Fibroblast of lung (primary cell): ENCODE measurements at places on chromosomes 3 and 15.

DNA sequence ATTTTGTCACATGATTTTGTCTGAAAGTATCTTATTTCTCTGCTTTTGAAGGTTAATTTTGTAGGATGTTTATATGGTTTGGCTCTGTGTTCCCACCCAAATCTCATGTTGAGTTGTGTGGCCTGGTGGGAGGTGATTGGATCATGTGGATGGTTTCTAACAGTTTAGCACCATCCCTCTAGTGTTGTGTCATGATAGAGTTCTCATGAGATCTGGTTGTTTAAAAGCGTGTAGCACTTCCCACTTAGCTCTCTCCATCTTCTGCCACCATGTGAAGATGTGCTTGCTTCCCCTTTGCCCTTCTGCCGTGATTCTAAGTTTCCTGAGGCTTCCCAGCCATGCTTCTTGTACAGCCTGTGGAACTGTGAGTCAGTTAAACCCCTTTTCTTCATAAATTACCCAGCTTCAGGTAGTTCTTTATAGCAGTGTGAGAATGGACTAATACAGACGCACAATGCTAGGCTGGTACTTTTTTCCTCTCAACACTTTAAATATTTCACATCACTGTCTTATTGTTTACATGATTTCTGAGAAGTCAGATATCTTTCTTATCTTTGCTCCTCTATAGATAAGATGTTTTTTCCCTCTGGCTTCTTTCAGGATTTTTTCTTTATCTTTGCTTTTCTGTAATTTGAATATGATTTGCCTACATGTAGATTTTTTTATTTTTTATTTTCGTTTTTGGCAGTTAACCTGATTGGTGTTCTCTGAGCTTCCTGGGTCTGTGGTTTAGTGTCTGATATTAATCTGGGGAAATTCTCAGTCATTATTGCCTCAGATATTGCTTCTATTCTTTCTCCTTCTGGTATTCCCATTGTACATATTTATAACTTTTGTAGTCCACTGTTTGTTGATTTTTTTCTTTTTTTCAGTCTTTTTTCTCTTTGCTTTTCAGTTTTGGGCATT is 22.2 kb downstream of the BTD start:
- DNase-seq: no peak

DNA sequence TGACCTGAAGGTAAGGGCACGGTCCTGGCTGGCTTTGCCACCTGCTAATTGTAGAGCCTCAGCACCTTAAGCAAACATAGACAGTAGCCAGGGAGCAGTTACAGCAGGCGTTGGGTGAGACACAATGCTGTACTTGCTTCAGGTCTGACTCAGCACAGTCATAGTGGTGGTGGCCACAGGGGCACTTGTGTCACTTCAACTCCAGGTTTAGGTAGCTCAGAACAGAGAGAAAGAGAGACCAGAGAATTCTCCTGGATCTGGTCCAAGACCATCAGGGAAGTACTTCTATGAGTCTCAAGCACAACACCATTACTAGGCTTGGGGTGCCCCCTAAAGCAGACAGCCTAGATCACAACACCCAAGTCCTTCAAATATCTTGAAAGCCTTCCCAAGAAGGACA is 204.4 kb downstream of the OTOL1 start:
- no peak for DNase-seq

GRCh38 chr15:66099950-66100671 is 153.4 kb downstream of the MEGF11 start:
- DNase-seq: no peak

- peak; percentile 53 for DNase-seq
Measured at GRCh38 chr3:12553921-12554391, 2.9 kb upstream of the MKRN2 start.
